ENCODE measurements at places on chromosomes 11 and 22. TPM values are rescaled to one million over a fixed set of nuclear protein-coding genes. Genes with fewer than 3 reads are reported as not detected.

KCNE3 gene
- total RNA-seq: 4.0 TPM

TTC36 gene
- 4.9 TPM for total RNA-seq

GRCh38 chr22:45218976-45219375, 21.7 kb downstream of the KIAA0930 start:
- H3K4me1 ChIP-seq: no peaks in the 10 kb centered on the region
- no peak overlapping the region for H3K4me3 ChIP-seq
- H3K27ac ChIP-seq: no peak overlapping the region
- H3K36me3 ChIP-seq: no peaks in the 10 kb centered on the region

DNA sequence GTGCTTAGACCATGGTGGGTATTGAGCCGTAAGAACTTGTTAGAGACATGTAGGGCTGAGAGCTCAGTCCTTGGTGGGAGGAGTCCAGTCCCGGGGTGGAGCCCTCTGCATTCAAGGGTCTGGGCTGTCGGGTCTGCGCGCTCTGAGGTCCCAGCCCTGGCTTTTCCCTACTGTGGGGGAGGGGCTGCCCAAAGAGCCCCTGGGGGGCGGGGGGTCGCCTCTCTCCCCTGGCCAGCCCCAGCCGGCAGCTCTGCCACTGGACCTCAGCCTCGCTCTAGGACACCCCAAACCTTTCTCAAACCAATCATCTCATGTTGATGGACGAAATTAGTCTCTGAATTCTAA, 1006.4 kb downstream of the BRD1 start:
- DNase-seq: no peak
- no peaks in the 10 kb centered on the region for H3K36me3 ChIP-seq
- no peaks in the 10 kb centered on the region for H3K27me3 ChIP-seq
- no peak overlapping the region for H3K27ac ChIP-seq
- no peak overlapping the region for H3K4me3 ChIP-seq

DNA sequence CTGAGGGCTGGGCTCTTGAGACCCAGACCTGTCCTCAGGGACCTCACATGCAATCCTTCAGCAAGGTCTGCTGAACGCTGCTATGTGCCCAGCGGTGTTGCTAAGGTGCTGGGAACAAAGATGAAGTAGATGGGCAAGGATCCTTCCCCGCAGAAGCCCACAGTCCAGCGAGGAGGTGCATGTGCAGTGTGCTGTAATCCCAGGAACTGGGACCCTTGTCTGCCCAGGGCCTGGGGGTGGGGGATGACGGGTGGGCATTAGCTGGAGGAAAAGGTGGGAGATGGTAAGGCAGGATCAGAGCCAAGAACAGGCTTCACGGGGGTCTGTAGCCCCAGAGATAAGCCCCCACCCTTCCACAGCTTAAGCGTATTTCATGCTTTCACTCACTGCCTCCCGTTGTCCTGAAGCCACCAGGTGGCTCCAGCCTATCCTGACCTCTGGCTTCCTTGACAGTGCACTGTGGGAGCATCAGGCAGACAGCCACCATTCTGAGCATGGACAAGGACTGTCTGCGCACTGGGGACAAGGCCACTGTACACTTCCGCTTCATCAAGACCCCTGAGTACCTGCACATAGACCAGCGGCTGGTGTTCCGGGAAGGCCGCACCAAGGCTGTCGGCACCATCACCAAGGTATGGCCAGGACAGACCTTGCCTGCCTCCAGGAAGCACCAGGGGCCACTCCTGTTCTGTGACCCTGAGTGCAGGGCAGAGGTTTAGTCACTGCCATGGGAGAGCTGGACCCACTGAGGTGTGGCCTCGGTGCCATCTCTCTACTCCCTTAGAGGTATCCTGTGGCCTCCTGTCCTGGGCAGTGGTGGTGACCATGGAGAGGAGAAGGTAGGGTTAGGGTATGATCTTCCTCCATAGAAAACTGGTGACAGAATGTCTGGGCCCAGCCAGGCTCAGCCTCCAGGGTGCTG, 22.0 kb downstream of the GTPBP1 start:
- no peak overlapping the region for H3K27ac ChIP-seq
- no peaks in the 10 kb centered on the region for H3K36me3 ChIP-seq
- no peak overlapping the region for H3K4me3 ChIP-seq
- no peak for DNase-seq

GRCh38 chr11:71429701-71430100, 18.5 kb downstream of the DHCR7 start:
- H3K36me3 ChIP-seq: no peaks in the 10 kb centered on the region
- no peak for DNase-seq
- H3K4me3 ChIP-seq: no peak overlapping the region
- peaks cover 52% of the 10 kb centered on the region for H3K4me1 ChIP-seq
- no peaks in the 10 kb centered on the region for H3K27me3 ChIP-seq

DNA sequence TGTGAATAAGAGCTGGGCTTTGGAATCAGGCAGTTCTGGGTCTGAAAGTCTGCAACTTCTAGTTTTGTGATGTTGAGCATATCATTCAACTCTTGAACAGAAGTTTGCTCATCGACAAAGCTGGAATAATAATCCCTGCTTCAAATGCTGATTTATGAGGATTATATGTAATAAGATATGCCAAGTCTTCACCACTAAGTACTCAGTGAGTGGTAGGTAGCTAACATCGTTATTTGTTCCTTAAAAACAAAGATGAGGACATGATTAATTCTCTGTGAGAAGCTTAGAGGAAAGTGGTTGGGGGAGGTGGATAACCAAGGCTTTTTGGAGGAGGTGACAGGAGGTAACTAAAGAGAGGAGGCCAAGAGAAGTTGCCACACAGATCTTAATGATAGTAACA, 96.5 kb downstream of the ME3 start:
- H3K4me1 ChIP-seq: peaks cover 22% of the 10 kb centered on the region
- H3K4me3 ChIP-seq: no peak overlapping the region
- no peaks in the 10 kb centered on the region for H3K36me3 ChIP-seq
- H3K27me3 ChIP-seq: no peaks in the 10 kb centered on the region
- H3K27ac ChIP-seq: no peak overlapping the region

- H3K4me3 ChIP-seq: no peak overlapping the region
- H3K36me3 ChIP-seq: no peaks in the 10 kb centered on the region
- no peaks in the 10 kb centered on the region for H3K27me3 ChIP-seq
- peaks cover 8% of the 10 kb centered on the region for H3K4me1 ChIP-seq
- no peak overlapping the region for H3K27ac ChIP-seq
These were observed 925 bp upstream of the C11orf52 start for GRCh38 chr11:111917788-111918187.

GRCh38 chr22:48945621-48946458, 881.8 kb downstream of the BRD1 start:
- no peak overlapping the region for H3K4me3 ChIP-seq
- DNase-seq: peak; percentile 9

- H3K4me3 ChIP-seq: no peak overlapping the region
- no peak overlapping the region for H3K27ac ChIP-seq
- no peaks in the 10 kb centered on the region for H3K36me3 ChIP-seq
- H3K27me3 ChIP-seq: no peaks in the 10 kb centered on the region
- peaks cover 9% of the 10 kb centered on the region for H3K4me1 ChIP-seq
These were observed 48.6 kb upstream of the LMO2 start for GRCh38 chr11:33940538-33940815.

TSGA10IP gene
- 5.4 TPM for total RNA-seq

DNA sequence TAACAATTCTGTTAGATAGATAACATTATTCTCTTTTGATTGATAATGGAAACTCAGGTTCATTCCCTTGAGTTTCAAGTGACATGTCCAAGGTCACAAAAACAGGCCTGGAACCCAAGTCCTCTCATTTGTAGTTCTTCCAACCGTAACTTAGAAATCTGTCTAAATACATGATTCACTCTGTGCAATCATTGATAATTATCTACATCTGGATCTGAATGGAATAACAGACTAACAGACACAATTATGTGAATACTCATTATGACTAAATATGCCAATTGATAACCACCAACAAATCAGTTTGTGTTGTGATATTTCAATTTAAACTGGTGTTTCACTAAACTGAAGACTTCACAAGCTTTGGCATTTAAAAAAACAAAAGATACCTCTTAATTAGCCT, 71.0 kb downstream of the RBFOX2 start:
- H3K36me3 ChIP-seq: no peaks in the 10 kb centered on the region
- peaks cover 3% of the 10 kb centered on the region for H3K4me1 ChIP-seq
- no peak overlapping the region for H3K4me3 ChIP-seq
- H3K27me3 ChIP-seq: no peaks in the 10 kb centered on the region

DNA sequence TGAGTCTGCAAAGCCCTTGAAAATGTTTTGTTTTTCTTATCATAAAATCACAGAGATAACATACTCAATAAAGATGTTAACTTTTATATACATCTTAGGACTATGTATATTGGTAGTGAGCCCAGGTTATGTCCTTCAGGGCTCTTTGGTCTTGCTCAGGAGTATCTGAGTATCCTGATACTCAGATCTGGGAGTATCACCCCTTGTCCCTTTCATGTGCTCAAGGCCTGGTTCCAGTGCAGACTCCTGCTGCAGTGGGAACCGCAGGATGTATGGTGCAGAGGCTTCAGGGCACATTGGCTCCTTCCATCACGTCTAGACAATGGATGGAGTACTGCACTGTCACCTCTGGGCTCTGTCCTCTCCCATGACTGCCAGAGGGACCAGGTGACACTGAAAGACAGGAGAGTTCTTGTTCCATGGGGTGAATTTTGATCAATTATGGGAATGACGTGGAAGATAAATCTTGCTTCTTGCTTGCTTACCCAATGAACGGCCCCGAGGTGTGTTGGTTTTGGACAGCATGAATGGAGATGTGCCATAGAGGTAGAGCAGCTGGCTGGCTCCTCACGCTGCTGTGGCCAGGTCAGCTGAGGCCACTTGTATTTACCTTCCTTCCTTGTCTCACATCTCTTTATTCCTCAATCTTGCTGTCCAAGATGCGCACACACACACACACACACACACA, 215.5 kb downstream of the ARHGAP42 start:
- H3K4me3 ChIP-seq: no peak overlapping the region
- H3K4me1 ChIP-seq: no peaks in the 10 kb centered on the region
- H3K36me3 ChIP-seq: no peaks in the 10 kb centered on the region
- no peaks in the 10 kb centered on the region for H3K27me3 ChIP-seq

DNA sequence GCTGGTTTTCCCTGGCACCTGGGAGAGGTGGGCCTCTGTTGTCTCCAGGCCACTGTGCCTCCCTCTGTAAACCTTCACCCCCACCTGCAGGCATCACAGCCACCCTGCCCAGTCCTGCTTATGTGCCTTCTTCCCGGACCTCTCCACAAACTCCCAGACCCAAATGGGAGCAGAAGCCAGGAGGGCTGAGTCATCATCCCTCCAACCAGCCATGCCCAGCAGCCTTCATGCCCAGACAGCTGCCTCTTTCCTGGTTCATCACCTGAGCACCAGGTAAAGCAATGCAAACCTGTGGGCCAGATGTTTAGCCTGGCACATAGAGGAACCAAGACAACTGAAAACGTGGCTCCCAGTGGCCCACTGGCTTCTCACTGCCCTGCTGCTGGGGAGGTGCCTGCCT, 2.1 kb upstream of the TMPRSS4 start:
- no peak overlapping the region for H3K4me3 ChIP-seq
- DNase-seq: no peak
- H3K36me3 ChIP-seq: no peaks in the 10 kb centered on the region
- no peaks in the 10 kb centered on the region for H3K27me3 ChIP-seq

DNA sequence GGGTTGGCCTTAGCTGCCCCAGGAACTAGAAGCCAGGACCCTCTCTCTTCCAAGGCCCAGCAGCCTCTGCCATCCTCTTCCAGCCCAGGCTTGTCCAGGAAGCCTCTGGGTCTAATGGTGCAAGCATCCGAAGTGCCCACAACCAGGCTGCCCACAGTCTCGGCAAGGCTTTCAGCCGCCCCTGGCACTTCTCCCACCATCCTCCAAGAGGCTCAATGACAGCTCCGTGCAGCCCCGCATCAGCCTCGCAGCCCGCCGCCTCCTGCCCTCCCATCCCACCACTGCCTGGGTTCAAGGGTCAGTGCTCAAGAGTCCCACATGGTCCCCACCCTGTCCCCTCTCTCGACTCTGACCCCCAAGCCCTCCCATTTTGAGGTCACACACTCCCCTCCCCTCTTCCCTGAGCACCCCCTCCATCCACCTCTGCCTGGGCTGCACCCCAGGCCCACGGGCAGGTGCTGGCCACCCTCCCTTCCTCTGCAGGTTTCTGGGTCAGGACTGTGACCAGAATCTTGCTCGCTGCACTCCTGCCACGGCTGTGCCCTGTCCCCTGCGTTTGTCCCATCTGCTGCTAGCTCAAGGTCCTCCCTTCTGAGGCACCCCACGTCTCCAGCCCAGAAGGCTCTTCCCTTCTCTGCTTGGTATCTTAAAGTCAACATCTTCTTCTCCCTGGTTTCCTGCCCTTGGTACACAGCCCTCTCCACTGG, 17.2 kb downstream of the IFITM10 start:
- no peak overlapping the region for H3K27ac ChIP-seq
- no peak for DNase-seq

ZNF280B gene
- total RNA-seq: 51.2 TPM

GRCh38 chr11:65279741-65280440, 18.1 kb downstream of the POLA2 start:
- DNase-seq: no peak
- H3K36me3 ChIP-seq: no peaks in the 10 kb centered on the region
- no peaks in the 10 kb centered on the region for H3K4me1 ChIP-seq
- H3K27ac ChIP-seq: no peak overlapping the region
- H3K4me3 ChIP-seq: no peak overlapping the region

GRCh38 chr11:123543797-123544196, 110.6 kb downstream of the SCN3B start:
- H3K4me1 ChIP-seq: peaks cover 8% of the 10 kb centered on the region
- no peak overlapping the region for H3K4me3 ChIP-seq

DNA sequence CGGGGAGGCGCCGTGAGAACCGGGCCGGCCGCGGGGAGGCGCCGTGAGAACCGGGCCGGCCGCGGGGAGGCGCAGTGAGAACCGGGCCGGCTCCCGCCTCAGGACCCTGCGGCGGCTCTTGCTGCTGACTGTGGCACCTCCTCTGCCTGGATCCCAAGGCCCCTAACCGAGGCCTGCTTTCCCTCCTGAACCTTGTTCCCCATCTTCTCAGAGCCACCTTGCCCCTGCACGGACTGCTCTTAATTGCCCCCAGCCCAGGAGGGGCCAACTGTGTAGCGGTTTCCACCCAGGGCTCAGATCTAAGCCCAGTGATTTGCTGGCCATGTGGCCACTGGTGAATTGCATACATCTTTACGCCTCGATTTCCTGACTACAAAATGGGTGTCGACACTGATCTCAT, 112.2 kb upstream of the B3GAT1 start:
- no peaks in the 10 kb centered on the region for H3K27me3 ChIP-seq
- DNase-seq: no peak
- H3K4me1 ChIP-seq: peaks cover under 1% of the 10 kb centered on the region
- H3K4me3 ChIP-seq: peak overlapping the region; percentile 21
- no peaks in the 10 kb centered on the region for H3K36me3 ChIP-seq
- H3K27ac ChIP-seq: no peak overlapping the region
